ENCODE measurements at places on chromosomes 12 and 14.

DNA sequence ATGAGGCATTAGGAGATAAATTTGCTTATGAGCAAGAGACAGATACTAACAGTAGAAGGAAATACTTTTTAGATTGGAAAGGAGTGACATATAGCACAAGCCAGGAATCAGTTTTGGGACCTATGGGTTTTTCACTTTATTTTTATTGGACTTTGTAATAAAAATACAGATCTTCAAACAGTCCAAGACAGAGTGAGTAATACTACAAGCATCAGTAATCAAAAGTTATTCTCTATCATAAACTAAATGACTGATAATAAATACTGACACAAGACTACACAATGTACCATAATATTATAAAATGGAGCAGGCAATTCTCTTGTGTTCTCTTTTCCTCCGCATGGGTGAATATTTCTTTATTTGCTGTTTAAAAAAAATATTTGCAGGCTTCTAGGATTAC, 85.8 kb downstream of the DERA start:
- DNase-seq: no peak

DNA sequence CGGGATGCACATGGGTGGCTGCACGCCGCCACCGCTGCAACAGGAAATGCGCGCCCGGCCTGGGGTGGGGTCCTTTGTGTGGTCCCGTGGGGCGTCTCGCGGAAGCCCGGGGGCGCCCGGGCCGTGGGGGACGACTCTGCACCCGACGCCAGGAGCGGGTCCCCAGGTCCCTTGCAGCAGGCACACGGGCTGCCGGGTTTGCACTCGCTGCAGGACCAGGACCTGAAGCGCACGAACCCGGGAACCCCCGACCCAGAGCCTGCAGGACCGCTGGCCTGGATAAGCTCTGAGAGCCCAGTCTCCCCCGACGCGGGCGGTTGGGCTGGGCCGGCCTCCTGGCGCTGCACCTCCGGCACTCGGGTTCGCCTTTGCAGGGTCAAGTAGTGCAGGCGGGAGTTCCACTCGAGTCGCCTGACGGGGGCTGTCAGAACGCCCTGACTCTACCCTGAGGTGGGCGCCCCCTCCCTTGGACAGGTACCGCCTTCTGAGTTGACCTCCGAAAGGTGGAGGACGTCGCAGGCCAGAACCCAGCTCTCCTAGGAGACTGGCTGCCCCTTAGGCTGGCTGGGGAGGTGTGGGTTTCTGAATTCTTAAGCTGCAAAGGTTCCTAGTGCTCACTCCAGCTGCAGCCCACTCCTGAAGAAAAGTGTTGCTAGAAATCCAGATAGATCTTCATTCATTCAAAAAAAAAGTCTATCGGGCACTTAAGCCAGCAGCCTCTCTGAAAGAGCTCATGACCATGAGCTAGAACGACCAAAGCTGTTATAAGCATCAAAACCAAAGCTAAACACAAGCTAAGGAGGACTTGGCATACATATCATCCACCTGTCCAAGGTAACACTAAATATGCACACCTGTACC, 68.0 kb downstream of the RNF34 start:
- no peak for DNase-seq

- DNase-seq: no peak
Measured at GRCh38 chr14:50023671-50024490, 92.5 kb downstream of the VCPKMT start.

GRCh38 chr14:64800000-64800399, 79.7 kb downstream of the SPTB start:
- no peak for DNase-seq

DNA sequence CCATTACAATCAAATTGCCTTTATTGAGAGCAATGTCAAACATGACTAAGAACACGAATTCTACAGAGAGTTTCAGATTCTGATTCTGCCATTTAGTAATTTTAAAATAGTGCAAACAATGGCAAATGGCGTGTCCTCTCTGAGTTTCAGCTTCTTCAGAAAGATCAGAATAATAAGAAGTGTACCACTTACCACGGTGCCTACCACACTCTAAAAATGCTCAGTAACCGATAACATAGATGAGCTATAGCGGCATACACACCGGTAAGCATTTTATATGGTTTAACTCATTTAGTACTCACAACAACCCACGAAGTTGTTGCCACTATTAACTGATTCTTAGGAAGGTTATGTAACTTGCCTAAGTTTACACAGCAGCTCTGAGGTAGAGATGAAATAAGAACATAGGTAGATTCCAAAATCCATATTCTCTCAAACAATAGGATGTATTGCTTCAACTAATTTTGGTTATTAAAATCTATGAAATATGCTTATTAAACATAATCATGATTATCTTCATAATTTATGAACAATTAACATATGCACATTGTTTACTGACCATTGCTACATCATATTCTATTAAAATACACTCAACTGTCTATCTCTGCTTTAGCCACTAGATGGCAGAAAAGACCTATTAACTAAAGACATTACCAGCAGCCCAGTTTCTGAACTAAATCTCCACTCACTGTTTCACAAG, 38.3 kb downstream of the SLC6A15 start:
- no peak for DNase-seq

- no peak for DNase-seq
Measured at GRCh38 chr12:66159123-66159522, 10.7 kb downstream of the TMBIM4 start.

GRCh38 chr14:70652871-70653270, 11.2 kb downstream of the TTC9 start:
- no peak for DNase-seq

GRCh38 chr14:69117020-69117767, 35.7 kb downstream of the DCAF5 start:
- no peak for DNase-seq

DNA sequence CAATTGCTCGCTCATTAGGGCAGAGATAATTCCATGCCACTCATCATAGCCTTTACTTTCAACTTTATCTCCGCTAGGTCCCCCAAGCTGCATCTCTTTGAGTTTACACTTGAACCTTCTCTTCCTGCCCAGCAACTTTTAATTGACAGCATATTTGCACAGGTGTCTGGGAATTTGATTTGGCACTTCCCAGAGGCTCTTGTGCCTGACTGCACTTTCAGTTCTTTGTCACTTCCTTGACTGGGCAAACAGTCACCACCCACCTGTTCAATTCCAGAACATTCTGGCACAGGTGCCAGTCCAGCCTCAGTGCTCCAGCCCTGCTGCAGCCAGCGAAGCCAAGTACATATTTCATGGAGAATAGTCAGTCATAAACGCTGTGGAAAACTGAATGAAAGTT, 110.1 kb upstream of the LRIG3 start:
- no peak for DNase-seq

GRCh38 chr12:93876360-93876759, 199.2 kb downstream of the CRADD start:
- no peak for DNase-seq

DNA sequence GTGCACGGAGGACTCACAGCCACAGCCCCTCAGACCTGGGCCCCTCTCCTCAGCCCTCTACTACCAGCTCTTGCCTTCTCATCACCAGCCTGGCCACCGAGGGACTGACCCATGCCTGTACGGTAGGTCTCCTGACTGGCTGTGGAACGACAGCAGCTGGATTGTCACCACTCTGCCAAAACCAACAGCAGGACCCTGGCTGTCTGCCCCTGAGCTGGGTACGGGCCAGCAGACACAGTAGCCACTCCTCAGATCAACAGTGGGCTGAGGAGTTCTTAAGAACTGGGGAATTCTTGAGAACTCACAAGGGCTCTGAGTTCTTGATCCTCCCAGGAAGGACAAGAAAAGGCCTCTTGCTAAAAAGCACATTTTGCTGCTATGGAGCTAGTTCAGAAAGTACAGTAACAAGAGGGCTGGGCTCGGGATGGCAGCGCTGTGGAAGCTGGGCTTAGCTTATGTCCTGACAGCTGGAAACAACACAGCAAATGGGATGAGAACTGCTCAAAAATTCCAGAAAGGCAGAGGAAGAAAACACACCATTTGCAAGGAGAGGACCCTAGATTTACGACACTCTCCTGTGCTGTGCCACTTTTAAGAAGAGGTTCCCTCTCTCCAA, 176.4 kb downstream of the ANO2 start:
- DNase-seq: no peak

- DNase-seq: no peak
Measured at GRCh38 chr12:113831476-113831875, 134.6 kb downstream of the RBM19 start.

GRCh38 chr14:104114421-104115130, 23.8 kb upstream of the KIF26A start:
- DNase-seq: no peak

GRCh38 chr14:101780390-101780789, 18.9 kb downstream of the PPP2R5C start:
- no peak for DNase-seq

GRCh38 chr14:64095620-64096019, 198.6 kb downstream of the ESR2 start:
- no peak for DNase-seq

- DNase-seq: no peak
Measured at GRCh38 chr12:108734200-108734906, 3.0 kb upstream of the CORO1C start.

DNA sequence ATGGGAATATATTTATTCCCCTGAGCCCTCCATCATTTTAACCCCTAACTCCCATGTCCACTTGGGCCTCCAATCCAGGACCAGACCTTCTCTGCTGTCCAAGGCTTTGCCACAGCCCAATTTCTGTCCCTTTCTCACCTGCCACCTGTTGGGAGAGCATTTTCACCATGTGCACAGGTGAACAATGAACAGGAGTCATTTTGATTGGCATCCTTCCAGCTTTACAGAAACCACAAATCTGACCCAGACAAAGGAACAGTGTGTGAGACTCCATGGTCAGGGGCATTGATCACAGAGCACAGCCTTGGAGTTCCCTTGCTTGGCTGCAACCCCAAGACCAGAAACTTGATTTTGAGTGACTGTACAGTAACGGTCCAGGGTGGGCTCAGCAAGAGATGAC, 91.9 kb downstream of the CRACR2A start:
- no peak for DNase-seq

- DNase-seq: no peak
Measured at GRCh38 chr14:89242652-89243279, 174.3 kb downstream of the FOXN3 start.

GRCh38 chr12:6778217-6778573, 5.9 kb downstream of the LAG3 start:
- no peak for DNase-seq

GRCh38 chr12:132501204-132501940, 11.4 kb downstream of the FBRSL1 start:
- no peak for DNase-seq

GRCh38 chr14:55814873-55815272, 234.9 kb downstream of the KTN1 start:
- no peak for DNase-seq

Measured in activated CD4-positive, alpha-beta T cell treated with anti-CD3 and anti-CD28 coated beads for 1 hour (primary cell).